ENCODE measurements at places on chromosomes 1 and 21.

DNA sequence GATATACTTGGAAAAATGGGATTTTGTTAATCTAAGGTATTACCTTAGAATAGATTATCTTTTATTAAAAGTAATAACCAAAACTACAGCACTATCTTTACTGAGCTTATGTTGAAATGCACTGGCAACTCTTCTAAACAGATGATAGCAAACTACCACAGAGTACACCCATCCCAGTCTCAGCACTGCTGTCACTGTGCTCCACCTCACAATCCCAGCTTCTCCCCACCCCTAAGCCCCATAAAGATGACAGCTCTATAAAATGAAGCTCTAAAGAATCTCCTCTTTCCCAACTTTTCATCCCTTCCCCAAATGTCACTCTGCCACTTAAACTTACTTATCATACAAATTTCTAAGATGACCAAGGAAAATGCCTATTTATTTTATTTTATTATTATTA lies 6.4 kb downstream of the DSTYK start:
- H3K4me1 ChIP-seq: peaks cover 4% of the 10 kb centered on the region
- no peaks in the 10 kb centered on the region for H3K36me3 ChIP-seq
- no peak overlapping the region for H3K4me3 ChIP-seq
- no peak for DNase-seq
- no peaks in the 10 kb centered on the region for H3K27me3 ChIP-seq

- DNase-seq: no peak
- no peak overlapping the region for H3K27ac ChIP-seq
- peaks cover 5% of the 10 kb centered on the region for H3K27me3 ChIP-seq
- H3K4me3 ChIP-seq: no peak overlapping the region
- H3K36me3 ChIP-seq: no peaks in the 10 kb centered on the region
- H3K4me1 ChIP-seq: no peaks in the 10 kb centered on the region
Observed at GRCh38 chr1:33532936-33533335, 60.5 kb downstream of the ZSCAN20 start.

GRCh38 chr1:214540324-214540723 lies 11.1 kb downstream of the PTPN14 start:
- no peak overlapping the region for H3K4me3 ChIP-seq
- H3K27ac ChIP-seq: no peak overlapping the region
- peaks cover 57% of the 10 kb centered on the region for H3K4me1 ChIP-seq
- H3K36me3 ChIP-seq: no peaks in the 10 kb centered on the region

DNA sequence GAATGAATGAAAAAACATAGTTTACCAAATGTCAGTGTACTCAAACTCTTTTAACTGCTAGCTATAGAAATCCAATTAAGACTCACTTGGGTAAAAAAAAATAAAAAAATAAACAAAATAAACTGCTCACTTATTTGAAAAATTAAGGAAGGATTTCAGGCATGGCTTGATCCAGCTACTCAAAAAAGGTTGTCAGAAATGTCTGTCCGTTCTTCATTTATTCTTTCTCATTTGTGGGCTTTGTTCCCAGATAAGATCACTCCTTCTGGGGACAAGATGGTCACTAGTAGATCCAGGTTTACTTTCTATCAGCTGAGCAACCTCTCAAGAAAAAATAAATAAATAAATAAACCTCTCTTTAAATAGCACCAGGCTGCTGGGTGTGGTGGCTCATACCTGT lies 26.1 kb upstream of the PAXBP1 start:
- H3K4me1 ChIP-seq: peaks cover 13% of the 10 kb centered on the region
- no peaks in the 10 kb centered on the region for H3K36me3 ChIP-seq
- H3K27me3 ChIP-seq: no peaks in the 10 kb centered on the region
- no peak overlapping the region for H3K27ac ChIP-seq
- H3K4me3 ChIP-seq: no peak overlapping the region

GRCh38 chr1:25797939-25798338 lies 2.1 kb upstream of the SELENON start:
- no peak for DNase-seq
- no peaks in the 10 kb centered on the region for H3K27me3 ChIP-seq
- no peak overlapping the region for H3K4me3 ChIP-seq
- peaks cover 24% of the 10 kb centered on the region for H3K4me1 ChIP-seq
- no peaks in the 10 kb centered on the region for H3K36me3 ChIP-seq

Measured in esophagus squamous epithelium (tissue), 5 donors.